ENCODE measurements at places on chromosomes 2 and 18. TPM values are rescaled to one million over a fixed set of nuclear protein-coding genes. Genes with fewer than 3 reads are reported as not detected.

The NT5DC4 gene
- not detected for total RNA-seq

The IMP4 gene
- total RNA-seq: 45.8 TPM

GRCh38 chr2:98903064-98903355, 33.0 kb downstream of the CRACDL start:
- H3K27me3 ChIP-seq: no peaks in the 10 kb centered on the region
- H3K4me1 ChIP-seq: peaks cover 1% of the 10 kb centered on the region
- H3K4me3 ChIP-seq: no peak overlapping the region
- H3K36me3 ChIP-seq: no peaks in the 10 kb centered on the region
- DNase-seq: no peak

GRCh38 chr2:98571796-98572195, 36.5 kb downstream of the COA5 start:
- DNase-seq: no peak
- H3K36me3 ChIP-seq: peaks cover 78% of the 10 kb centered on the region
- no peak overlapping the region for H3K27ac ChIP-seq
- H3K4me3 ChIP-seq: no peak overlapping the region
- no peaks in the 10 kb centered on the region for H3K27me3 ChIP-seq

DNA sequence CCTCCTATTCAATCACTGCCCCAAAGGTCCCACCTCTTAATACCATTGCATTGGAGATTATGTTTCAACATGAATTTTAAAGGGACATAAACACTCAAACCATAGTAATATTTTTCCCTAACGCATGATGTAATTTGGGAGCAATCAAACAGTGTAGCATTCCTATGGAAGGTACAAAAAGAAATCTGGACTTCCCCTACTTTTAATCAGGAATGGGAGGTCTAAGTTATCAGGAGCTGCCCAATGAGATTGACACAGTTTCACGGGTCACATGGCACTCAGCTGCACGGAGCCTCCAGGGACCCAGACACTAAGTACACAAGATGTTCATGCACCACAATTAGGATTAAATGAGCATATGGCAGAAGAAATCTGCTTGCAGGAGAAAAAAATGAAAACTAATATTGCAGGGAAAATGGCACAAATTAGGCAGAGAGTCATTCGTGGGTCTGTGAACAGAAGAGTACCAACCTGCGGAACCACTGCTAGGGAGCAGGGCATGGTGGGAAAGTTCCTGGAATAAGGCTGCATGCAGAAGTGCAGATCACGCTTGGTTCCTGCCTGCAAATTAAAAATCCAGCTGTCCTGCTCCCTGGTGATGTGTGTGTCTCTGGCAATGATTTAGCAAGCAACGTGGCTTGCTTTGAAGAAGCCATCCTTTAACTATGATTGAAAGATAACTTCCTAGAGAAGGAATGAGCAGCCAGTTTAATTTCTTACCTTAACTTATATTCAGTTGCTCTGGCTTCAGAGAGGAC, 326.6 kb upstream of the ID2 start:
- H3K4me3 ChIP-seq: no peak overlapping the region
- H3K27me3 ChIP-seq: no peaks in the 10 kb centered on the region
- peak; percentile 50 for DNase-seq
- H3K36me3 ChIP-seq: no peaks in the 10 kb centered on the region
- H3K27ac ChIP-seq: no peak overlapping the region
- peaks cover 4% of the 10 kb centered on the region for H3K4me1 ChIP-seq

Data from muscle of leg (tissue), 16 donors.